ENCODE measurements at places on chromosomes 1 and 21.
A peak's percentile ranks its signal among the peaks of the same experiment; 100 is the strongest.

GRCh38 chr1:167747988-167748387, 26.2 kb downstream of the MPZL1 start:
- DNase-seq, result no peak

- DNase-seq, result no peak
These were observed 447.9 kb downstream of the PLA2G4A start for GRCh38 chr1:187276677-187277076.

DNA sequence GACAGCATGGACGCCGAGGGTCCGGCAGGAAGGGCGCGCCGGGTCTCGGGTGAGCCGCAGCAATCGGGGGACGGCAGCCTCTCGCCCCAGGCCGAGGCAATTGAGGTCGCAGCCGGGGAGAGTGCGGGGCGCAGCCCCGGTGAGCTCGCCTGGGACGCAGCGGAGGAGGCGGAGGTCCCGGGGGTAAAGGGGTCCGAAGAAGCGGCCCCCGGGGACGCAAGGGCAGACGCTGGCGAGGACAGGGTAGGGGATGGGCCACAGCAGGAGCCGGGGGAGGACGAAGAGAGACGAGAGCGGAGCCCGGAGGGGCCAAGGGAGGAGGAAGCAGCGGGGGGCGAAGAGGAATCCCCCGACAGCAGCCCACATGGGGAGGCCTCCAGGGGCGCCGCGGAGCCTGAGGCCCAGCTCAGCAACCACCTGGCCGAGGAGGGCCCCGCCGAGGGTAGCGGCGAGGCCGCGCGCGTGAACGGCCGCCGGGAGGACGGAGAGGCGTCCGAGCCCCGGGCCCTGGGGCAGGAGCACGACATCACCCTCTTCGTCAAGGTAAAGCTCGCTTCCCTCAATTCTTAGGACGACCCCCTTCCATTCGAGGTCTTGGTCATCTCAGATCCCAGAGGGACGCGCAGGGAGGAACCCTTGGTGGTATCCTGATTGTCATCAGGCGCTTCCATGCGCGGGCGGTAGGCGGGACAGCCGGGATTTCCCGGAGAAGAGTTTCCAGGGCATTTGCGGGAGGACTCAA, 1.6 kb downstream of the CLIC6 start:
- no peak for DNase-seq

- no peak for DNase-seq
These were observed 85.2 kb downstream of the KIRREL1 start for GRCh38 chr1:158078569-158079080.

GRCh38 chr1:179925922-179926849, 28.4 kb upstream of the CEP350 start:
- DNase-seq, result no peak

DNA sequence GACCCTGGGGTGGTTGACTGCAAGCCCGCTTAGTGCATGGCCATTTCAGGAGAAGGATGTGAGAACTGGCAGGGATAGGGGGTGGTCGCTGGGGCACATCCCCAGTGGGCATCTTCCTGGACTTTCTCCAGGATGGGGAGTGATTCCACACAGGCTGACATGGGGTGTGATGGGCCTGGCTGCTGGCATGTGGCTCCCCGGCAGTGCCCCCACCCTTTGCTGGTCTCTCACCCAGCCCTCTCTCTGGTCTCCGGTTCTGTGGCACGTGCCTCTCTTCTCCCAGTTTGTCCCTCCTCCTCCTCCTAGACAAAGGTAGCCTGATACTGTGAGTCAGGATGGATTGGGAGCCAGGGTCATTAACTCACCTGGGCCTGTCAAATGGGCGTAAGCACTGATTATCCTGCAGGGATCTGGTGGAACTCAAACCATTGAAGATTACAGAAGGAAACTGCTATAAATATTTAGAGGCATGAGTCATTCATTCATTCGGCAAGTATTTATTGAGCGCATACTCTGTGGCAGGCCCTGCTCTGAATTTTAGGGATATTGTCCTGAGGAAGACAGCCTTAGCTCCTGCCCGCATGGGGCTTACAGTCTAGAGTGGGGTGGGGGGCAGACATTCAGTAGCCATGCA, 23.6 kb upstream of the EPS8L3 start:
- peak; percentile 29 for DNase-seq

- no peak for DNase-seq
These were observed 16.9 kb downstream of the PTPRF start for GRCh38 chr1:43547538-43548072.

- DNase-seq, result no peak
These were observed 809.2 kb downstream of the USP25 start for GRCh38 chr21:16538936-16539440.

DNA sequence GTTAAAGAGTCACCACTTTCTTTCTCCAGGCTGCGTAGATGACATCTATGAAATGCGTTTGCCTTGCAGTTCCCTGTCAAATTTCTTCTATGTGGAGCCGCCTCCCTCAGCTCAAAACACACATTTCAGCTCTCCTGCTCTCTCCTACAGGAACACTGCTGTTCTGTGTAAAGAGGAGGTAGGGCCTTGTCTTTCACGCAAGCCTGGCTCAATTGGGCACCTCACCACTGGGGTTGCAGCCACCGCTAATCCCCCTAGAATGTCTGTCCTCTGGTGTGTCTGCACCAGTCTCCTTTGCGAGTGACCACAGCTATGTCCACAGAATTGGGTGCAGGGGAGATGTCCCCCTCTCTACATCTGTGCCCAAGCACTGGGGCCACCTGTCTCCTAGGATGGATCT, 31.8 kb upstream of the CFHR4 start:
- DNase-seq, result no peak

GRCh38 chr1:202710070-202711045, at the start of gene SYT2:
TSS of gene SYT2 (minus strand) at chr1:202710454. CDS start at chr1:202605772, 104,682 bp downstream.
- no peak for DNase-seq

DNA sequence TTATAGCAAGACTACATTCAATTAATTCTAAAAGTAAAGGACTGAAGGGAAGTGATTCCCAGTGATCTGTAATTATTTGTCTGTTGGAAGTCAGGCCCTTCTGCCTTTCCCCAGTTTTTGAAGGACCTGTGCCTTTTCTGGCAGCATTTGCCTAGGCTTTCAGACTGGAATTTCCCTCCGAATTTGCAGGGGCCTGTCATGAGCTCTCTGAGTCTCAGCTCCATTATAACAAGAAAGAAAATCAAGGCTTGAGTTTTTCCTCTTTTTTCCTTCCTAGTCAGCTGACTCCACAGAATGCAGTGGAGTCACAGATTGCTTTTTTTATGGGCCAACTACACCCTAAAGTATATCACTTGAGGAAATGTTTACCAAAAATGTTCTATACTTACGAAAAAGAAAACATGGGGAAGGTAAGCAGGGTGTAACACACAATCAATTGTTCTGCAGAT, 1.1 kb downstream of the NR5A2 start:
- DNase-seq, result no peak

DNA sequence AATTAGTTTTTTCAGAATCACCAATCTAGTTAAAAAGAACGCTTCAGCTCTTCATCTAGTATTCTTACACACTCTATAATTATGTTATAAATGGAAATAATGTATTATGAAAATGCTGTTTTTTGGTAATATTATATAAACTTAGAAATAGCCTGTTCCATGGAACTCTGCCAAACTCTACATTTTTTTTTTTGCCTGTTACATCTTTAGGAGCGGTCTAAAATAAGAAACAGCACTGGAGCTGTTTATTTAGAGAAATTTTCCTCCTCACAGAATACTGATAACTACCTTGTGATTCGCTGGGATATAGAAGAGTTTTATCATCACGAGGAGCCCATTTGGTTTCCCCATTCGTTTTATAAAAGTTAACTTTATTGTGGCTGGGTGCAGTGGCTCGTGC, 58.5 kb downstream of the PKN2 start:
- no peak for DNase-seq

GRCh38 chr1:100122177-100122576, 10.6 kb downstream of the SASS6 start:
- no peak for DNase-seq

DNA sequence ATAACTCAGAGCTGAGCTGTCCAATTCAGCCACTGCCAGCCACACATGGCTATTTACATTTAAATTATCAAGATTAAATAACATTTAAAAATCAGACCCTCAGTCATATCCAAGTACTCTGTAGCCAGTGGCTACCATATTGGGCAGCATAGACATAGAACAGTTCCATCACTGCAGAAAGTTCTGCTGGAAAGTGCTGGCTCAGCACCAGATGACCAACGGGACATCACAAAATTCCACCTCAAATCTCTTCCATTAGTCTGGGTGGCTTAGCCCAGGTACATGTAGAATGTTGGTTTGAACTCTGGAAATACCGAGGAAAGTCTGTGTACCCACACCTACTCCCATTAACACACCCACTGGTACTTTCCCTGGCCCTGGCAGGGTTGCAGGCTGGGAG, 129.3 kb downstream of the ZSCAN20 start:
- DNase-seq, result no peak

DNA sequence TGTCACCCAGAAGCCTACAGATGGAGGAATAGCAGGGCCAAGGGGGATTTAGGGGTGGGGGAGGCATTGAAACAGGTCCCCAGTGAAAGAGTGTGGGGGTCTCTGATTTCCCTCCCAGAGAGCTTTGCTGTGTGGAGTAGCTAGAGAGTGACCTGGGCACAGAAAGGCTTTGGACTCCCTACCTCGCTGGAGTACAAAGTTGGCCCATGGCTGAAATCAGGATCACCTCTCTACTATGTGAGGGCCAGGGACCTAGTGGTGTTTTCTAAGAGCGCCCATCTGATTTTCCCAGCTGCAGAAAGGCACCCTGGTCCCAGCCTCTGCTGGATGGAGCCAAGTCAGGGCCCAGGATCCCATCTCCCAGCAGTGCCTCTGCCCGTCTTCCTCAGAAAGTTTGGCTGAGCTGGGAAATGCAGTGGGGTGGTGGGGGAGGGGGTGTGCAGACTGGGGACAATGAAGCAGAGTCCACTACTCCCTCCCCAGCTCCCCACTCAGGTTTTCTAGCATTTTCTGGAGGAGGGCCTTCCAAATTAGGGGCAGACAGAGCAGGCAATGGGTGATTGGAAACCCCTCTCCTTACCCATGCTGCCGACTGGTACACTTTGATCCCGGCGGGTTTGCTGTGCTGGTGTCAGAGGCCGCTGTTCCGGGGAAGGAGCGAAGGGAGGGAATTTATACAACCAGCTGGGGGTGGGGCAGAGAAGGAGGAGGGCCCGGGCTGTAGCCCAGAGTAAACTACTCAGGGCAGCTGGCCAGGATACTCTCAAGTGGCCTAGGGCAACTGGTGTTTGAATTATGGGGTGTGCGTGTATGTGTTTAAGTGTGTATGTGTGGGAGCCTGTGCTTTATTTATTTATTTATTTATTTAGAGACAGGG, at the start of gene SELENBP1:
SELENBP1 (minus strand) TSS at position 648 of the 877 bp plus-strand sequence; CDS start at position 584, 64 bp downstream.
- no peak for DNase-seq

DNA sequence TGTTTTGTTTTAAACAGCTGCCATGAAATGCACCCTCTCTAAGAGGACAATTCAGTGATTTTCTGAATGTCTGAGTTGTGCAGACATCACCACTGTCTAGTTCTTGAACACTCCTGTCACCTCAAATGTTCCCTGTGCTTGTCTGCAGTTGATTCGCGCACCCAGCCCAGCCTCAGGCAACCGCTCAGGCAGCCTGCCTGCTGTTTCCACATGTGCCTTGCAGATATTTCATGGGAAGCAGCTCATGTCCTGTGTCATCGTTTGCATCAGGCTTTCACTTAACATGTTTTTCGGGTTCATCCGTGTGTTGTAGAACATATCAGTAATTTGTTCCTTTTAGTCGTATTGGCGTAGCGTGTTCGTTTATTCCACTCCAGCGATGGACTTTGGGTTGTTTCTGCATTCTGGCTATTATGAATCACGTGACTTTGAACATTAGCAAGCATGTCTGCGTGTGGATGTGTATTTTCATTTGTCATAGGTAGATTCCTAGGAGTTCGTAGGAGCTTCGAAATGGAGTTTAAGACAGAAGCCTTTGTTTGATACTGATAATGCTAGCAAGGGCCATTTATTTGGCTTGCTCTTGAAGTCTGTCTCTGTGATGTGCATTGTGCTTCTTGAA, 12.1 kb downstream of the ADARB1 start:
- no peak for DNase-seq

DNA sequence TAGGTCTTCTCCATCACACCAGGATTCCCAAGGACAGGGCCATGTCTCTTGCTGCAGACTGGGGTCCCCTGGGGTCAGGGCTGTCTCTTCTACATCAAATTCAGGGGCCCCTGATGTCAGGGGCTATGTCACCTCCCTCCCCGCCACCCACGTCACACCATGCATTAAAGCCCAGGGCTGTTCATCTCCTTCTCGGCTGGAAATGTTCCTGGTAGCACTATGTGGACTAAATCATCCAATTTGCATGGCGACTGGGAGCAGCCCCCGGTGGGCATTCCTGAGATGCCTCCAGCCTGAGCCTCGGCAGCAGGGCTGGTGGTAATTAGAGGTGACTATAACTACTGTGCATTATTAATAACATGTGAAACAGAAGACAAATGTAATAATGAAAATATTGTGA, 151.7 kb upstream of the HMGB4 start:
- DNase-seq, result no peak

- no peak for DNase-seq
These were observed 308.8 kb downstream of the SMYD3 start for GRCh38 chr1:246198115-246198816.

DNA sequence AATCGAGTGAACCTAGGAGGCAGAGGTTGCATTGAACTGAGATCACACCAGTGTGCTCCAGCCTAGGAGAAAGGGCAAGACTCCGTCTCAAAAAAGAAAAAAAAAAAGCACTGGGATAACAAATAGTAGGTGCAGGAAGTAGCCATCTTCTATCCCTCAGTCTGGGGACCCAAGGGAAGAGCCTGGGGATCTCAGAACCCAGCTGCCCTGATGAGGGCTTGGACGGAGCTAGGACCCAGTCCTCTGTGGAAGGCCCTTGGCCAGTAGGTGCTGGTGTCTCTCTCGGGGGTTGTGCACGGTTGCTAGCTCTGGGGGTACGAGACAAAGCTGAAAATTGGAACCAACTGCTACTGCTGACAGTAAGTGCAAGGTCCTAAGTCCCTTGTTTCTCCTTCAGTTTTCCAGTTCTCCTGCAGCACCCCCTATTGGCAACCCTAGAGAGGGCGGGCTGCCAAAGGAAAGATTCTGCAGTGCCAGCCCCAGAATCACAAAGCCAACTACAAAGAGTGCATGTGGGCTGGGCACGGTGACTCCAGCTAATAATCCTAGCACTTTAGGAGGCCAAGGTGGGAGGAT, 57.6 kb upstream of the KIF1B start:
- DNase-seq, result peak; percentile 32

DNA sequence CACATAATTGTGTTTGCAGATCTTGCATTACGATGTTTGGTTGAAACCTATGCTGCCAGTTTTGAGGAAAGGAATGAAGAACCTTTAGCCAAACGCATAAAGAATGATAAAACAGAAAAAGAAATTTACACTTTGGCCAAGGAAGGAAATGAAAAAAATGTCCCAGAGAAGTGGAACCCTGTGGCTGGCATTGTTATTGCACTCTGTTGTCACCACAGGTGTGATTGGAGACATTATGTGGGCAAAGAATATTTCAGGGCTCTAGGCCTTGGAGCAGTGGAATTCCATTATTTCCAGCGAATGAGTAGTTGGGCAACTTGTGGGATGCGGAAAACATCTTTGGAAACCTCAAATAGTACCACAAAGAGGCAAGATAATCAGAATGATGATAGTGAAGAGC, 14.9 kb downstream of the TRMT13 start:
- DNase-seq, result no peak

- DNase-seq, result peak; percentile 50
These were observed 520.5 kb downstream of the SMYD3 start for GRCh38 chr1:245986404-245987218.

All from PC-9 (cell line).